Eye (tissue), 1 donor: ENCODE measurements at places on chromosomes 1 and 21.

DNA sequence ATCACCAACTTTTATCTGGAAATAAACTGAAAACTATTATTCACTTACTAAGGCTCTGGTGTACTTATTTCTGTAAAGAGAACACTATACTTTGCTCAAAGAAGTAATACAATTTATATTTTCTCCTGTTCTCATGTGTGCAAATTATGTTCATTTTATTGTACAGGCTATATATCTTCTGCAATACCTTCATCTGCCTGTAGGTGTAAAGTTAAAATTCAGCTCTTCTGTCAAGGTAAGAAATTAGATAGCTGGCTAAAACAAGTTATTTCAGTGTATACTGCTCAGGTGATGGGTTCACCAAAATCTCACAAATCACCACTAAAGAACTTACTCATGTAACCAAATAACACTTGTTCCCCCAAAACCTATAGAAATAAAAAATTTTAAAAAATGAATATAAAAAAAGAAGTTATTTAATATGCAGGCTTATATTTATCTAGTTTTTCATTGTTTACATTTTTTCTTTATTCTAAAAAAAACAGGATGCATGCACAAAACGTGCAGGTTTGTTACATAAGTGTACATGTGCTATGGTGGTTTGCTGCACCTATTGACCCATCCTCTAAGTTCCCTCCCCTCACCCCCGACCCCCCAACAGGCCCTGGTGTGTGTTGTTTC lies 81.5 kb downstream of the PTGER3 start:
- no peak for DNase-seq

GRCh38 chr1:197391303-197392226 lies 123.5 kb downstream of the CRB1 start:
- DNase-seq, result no peak

- no peak for DNase-seq
Observed at GRCh38 chr1:42788021-42788420, 3.2 kb downstream of the TMEM269 start.

DNA sequence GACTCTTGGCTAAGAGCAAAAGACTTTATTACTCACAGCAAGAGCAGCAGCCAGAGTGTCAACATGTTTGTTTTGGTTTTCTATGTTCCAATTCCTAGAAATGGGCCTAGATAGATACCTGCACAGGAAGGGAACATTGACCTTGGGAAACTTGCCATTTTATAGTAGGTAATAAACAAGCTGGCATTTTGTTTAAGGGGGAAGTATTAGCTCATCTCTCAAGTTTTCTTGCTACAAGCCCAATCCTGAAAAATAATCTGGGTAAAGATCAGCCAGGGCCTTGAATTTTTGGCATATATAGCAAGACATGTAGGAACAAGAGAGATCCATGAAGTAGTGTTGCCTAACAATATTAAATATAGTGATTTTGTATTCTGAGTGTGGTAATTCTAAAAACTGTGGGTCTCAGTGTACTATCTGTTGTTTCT lies 51.4 kb upstream of the RGL1 start:
- DNase-seq, result no peak

DNA sequence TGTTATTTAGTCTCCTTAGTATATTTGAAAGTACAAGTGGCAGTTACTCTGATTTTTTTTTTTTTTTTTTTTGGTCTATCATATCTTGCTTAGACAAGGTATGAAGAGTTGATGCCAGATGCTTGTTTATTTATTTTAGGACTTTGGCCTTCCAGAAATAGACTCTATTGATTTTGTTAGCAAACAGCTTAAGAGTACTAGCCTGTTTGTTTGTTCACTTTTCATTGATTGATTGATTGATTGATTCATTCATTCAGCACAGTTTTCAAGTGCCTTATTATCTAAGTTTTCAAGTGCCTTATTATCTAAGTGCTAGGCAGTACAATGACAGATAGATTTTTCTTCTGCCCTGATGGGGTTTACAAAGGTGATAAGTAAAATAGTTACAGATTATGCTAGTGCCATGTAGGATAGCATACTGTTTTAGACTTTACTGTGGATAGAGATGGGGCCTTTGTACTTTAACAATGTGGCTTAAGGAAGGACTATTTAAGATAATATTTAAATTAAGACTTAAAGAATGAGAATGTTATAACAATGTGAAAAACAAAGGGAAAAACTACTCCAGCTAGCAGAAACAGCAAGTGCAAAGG lies 50.5 kb downstream of the MTF2 start:
- no peak for DNase-seq

DNA sequence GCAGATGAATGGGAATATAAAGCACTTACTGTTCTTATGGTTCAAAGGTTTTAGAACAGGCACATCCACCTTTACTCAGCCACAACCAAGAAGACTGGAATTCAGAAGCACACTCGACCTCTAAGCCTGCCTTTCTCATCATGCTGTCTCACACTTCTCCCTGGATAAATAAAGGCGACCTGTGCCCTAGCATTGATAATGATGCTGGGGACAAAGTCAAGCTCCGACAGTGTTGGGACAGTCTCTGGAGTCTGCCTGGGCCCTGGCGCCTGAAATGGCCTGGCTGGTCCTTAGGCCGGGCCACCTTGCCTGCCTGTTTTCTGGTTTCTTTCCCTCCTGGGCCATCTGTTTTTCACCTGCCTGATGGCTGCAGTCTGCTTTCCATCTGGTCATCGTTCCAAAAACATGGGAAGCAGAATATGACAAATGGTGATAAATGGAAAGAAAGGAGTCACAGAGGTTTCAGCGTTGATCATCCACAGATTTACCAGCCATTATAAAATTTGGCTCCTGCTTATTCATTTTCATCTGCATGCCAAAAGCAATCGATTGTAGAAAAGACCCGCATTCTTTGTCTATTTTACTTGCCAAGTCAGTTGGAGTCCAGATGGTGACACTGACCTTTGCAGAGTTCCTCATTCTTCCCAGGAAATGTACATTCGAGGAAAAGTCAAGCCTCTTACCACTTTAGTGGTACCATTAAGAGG lies 91.2 kb upstream of the KCNJ15 start:
- DNase-seq, result peak; percentile 56

DNA sequence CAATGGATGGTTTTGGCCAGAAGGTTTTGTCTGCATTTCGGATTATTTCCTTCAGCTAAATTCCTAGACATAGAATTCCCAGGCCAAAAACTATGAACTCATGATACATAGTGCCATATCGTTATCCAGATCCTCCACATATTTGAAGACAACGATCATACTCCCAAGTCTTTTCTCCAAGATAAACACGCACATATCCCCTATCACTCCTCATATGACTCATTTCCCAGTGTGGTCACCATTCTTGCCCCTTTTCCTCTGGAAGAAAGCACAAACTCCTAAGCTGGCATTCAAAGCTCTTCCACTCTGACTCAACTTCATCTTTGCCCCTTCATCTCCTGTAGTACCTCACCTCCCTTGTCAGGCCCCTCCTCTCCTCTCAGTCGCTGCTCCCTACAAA lies 277.6 kb downstream of the PLPP3 start:
- no peak for DNase-seq

DNA sequence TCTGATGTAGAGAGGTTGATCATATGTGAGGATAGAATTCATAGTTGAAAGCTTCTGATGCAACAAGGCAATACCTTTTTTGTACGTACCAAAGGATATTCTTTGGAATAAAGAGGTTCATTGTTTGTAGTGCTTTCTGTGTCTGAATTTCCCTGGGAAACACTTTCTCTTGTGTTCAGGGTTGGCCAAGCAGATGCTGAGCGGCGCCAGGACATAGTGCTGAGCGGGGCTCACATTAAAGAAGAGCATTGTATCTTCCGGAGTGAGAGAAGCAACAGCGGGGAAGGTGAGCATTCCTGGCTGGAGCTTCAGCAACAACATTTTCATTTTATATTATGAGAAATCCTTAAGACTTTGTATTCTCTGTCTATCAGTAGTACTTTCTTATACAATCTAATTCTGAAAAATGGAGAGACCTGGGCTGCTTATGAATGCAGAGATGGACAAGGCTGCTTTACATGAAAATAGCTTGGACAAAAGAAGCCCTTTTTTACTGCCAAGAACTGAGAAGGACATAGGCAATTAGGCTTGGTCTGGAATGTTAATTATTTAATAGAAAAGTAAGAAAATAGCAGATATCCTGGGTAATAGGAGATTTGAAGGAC lies 85.2 kb downstream of the KIF1B start:
- peak; percentile 32 for DNase-seq
